ENCODE measurements at places on chromosomes 2 and 18. TPM values are rescaled to one million over a fixed set of nuclear protein-coding genes. Genes with fewer than 3 reads are reported as not detected.

GRCh38 chr2:178287652-178288344 is 93.5 kb downstream of the OSBPL6 start:
- DNase-seq, result no peak

- no peak for DNase-seq
Observed at GRCh38 chr2:185417111-185417510, 321.5 kb upstream of the FSIP2 start.

DNA sequence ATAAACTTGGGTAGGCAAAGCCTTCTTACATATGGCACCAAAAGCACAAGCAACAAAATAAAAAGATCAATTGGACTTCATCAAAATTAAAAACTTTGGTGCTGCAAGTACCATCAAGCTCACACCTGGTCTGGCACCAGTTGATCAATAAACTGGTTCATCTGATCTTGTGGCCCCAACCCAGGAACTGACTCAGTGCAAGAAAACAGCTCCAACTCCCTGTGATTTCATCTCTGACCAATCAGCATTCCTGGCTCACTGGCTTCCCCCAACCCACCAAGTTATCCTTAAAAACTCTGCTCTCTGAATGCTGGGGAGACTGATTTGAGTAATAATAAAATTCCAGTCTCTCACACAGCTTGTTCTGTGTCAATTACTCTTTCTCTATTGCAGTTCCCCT is 8.4 kb downstream of the EPG5 start:
- peak; percentile 23 for DNase-seq

DNA sequence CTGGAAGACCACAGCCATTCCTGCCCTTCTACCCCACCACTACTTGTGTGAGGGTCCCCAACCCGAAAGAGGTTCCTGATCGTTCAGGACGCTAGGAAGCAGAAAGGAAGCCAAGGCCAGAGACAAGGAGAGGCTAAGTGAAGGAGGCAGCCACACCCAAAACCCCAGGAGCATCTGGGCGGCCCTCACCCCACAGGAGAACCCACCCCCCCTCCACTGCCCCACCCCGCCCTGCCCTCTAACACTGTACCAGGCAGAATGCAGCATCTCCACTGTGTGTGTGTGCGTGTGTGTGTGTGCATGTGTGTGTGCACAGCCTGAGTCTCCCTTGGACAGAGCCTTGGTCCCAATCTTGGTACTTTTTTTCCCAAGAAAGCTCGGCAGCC is 207.5 kb upstream of the HAAO start:
- no peak for DNase-seq

DNA sequence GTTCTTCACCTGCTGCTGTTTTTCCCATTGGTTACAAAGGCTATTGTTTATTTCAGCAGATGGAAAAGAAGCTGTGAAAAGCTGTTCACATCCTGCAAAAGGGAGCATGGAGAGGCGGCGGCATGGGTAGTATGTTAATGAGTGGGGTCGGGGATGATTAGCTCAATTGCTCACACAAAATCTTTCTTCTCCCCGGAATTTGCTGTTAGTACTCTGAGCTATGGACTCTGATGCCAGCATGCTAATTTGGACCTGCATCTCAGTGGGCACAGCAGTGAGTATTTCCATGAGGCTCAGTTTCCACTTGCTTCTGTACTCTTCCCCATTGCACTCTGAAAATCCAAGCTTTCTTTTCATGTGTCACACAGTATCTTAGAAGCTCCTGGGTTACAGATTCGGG is 61.6 kb downstream of the DNER start:
- no peak for DNase-seq

DNA sequence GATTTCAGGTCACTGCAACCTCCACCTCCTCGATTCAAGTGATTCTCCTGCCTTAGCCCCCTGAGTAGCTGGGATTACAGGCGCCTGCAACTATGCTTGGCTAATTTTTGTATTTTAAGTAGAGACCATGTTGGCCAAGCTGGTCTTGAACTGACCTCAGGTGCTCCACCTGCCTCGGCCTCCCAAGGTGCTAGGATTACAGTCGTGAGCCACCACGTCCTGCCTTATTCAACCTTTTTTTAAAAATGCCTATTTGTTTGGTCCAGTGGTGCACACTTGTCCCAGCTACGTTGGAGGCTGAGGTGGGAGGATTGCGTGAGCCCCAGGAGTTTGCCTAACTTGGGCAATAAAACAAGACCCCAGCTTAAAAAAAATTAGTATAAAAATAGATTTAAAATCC is 43.3 kb downstream of the CYP20A1 start:
- DNase-seq, result no peak

DNA sequence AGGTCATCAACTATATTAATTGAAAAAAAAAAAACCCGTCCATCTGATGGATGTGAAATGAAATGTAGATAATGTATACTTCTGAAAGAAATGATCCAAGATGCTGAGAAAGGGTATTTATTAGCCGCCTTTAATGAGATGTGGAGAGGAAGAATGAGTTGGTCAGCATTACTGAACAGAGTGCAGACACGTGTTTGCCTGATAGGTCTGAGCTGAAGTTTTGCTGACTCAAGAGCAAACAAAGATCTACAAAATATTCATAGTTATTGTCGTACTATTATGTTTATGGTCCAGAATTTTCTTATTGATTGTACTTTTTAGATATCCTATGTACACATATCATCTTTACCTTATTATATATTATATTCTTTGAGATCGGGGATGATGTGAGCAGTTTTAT is 235.3 kb downstream of the RDH14 start:
- DNase-seq, result no peak

DNA sequence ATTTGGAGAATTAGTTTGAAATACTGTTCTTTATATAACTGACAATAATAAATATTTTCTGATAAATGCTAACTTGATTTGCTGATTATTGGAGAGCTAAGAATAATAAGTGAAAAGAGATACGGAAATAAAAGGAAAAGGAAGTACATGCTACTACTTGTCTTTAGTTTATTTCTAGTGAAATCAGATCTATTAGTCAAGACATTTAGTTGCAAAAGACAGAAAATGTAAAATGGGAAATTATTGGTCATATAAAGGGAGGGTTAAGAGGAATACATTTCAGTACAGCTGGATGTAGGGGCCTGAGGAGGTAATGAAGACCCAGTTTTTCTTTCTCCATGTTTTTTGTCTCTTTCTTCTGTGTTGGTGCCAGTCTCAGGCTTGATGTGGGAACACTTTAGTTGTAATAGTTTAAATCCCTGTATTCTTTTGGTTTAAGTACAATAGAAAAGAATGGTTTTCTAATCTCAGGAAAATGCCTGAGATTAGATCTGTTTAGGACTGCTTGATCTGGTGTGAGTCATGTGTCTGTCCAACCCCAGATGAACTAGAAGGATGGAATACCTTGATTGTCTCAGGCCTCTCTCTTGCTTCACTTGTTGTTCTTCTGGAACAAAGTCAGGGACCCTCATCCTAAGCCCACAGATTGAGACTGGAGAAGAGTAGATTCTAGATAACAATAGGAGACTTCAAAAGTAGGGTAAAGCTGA is 58.0 kb downstream of the PLCL1 start:
- DNase-seq, result no peak

SERPINB4 gene
- not detected for polyA plus RNA-seq

STPG4 gene
- not detected for polyA plus RNA-seq

MARCHF7 gene
- polyA plus RNA-seq, result 28.9 TPM

RAPGEF4 gene
- polyA plus RNA-seq, result 0.58 TPM

CRIM1 gene
- polyA plus RNA-seq, result 19.3 TPM

EPB41L3 gene
- polyA plus RNA-seq, result 0.14 TPM

EN1 gene
- not detected for polyA plus RNA-seq

ARHGEF4 gene
- 14.1 TPM for polyA plus RNA-seq
